H4 (cell line): ENCODE measurements at places on chromosomes 3 and 15. TPM values are rescaled to one million over a fixed set of nuclear protein-coding genes. Genes with fewer than 3 reads are reported as not detected.

DNA sequence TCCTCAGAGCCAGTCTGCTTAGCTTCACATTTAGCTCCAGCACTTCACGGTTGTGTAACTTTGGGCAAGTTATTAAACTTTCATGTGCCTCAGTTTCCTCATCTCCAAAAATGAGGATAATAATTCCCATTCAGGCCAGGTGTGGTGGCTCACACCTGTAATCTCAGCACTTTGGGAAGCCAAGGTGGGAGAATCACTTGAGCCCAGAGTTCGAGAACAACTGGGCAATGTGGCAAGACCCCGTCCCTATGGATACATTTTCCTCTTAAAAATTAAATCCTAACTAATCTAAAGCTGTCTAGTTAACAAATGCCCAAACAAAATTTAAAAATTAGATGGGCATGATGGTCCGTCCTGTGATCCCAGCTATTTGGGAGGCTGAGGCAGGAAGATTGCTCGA, 7.2 kb downstream of the RCN2 start:
- no peak for DNase-seq

DNA sequence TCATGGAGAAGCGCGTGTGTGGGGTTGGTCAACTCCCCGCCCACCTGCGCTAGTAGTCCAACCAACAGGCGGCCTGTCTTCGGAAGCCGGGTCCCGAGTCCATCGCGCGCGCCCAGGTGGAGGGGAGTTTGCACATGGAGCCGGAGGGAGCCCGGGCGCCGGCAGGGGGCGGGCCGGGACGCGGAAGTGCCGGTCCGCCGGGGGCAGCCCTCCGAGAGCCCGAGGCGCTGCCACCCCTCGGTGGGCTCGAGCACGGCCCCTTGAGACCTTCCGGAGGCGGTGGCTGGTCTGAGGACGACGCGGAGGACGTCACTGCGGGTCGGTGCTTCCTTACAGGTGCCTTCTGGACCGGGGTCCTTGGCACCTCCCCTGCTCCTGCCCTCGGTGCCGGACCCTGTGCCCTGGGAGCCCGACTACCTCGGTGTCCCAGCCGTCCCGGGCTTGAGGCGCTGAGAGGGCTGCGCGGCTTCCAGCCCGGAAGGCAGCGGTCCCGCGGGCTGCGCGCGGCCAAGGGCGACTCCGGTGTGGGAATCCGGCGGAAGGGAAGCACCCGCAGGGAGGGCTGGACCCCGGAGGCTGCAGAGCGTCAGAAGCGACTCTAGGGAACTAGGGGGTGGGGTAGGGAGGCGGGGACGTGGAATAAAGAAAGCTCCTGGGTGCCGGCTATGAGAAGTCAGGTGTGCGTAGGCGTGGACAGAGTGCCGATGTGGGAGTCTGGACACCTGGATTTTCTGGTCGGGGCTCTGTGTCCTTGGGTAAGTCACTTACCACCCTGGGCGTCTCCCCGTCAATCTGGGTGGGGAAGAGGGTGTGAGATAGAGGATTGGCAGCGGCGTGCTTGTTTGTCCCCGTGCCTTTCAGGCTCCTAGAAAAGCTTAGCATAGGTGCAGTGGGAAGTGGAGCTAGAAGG, 212.3 kb downstream of the FGF12 start:
- no peak for DNase-seq

- no peak for DNase-seq
Observed at GRCh38 chr3:123760817-123761216, 123.3 kb downstream of the MYLK start.

GRCh38 chr3:52257911-52258310, 12.4 kb downstream of the PPM1M start:
- no peak for DNase-seq

- peak; percentile 63 for DNase-seq
Observed at GRCh38 chr3:13110678-13111116, 37.5 kb upstream of the IQSEC1 start.

DNA sequence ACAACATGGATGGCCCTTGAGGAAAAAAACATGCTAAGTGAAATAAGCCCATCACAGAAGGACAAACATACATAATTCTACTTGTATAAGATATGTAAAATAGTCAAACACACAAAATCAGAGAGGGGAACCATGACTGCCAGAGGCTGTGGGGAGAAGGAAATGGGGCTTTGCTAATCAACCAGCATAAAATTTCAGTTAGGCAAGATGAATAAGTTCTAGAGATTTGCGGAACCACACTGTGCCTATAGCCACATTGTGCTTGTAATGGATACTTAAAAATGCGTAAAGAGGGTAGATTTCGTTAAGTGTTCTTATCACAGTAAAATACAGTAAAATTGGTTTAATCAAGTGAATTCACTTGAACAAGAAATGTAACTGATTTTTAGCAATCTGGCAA, 33.7 kb upstream of the SPTBN5 start:
- DNase-seq = no peak

GRCh38 chr3:17645074-17645698, 97.2 kb downstream of the TBC1D5 start:
- DNase-seq = peak; percentile 62

DNA sequence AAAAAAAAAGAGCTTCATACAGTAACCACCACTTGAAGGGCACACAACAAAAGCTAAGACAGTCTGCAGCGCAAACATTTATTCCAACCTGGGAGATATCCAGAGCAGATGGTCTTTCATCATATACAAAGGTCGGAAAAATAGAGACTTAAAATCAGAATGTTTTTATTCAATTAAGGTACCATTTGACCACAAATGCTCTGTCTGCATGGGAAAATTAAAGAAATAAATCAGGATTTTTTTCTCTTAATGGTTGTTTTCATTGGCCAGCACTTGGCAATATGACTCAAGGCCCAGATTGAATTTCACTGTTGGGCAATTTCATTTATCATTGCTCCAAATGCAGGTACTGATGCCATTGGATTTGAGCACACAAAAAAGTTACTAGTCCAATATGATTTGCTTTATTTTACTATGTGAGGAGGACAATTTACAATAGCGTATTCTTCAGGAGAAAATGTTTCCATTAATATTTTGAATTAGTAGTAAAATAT, 145.9 kb upstream of the AGTR1 start:
- no peak for DNase-seq

The PLA2G4E gene
- total RNA-seq = not detected in 2 replicates

The FBXO40 gene
- total RNA-seq = not detected in 2 replicates

The SLC24A5 gene
- not detected in 2 replicates for total RNA-seq

The ANKRD63 gene
- total RNA-seq = 0.37 TPM in 1 of 2 replicates, not detected in the other

The PTX3 gene
- total RNA-seq = 0.99 and 1.5 TPM in 2 replicates

The FYTTD1 gene
- total RNA-seq = 35.9 and 53.1 TPM in 2 replicates

The GOLGA8G gene
- total RNA-seq = 0.16 TPM in 1 of 2 replicates, not detected in the other

The ZDHHC3 gene
- total RNA-seq = 30.1 and 46.8 TPM in 2 replicates

The SH3GL3 gene
- 0.99 and 2.0 TPM in 2 replicates for total RNA-seq
